ENCODE measurements at places on chromosomes 2 and 18.

- no peak for DNase-seq
Observed at GRCh38 chr2:128410035-128410757, 91.5 kb upstream of the HS6ST1 start.

DNA sequence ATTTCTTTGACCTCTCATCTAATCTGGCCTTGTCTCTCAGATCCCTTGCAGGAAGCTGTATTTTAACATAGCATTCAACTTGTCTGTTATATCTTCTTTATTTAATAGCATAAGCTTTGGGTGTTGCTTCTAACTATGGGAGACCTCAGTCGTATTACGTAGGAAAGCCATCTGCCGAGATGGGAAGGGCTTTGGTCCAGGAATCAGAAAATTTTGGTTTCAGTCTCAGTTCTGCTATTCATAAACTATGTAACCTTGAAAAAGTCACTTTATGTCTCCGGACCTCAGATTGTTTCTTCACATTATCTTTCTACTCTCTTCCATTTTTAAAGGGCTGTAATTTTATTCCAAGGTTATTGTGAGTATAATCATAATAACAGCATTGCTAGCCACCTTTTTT lies 297.7 kb downstream of the SATB2 start:
- no peak for DNase-seq

- DNase-seq, result no peak
Observed at GRCh38 chr2:236982693-236983455, 102.8 kb upstream of the COPS8 start.

DNA sequence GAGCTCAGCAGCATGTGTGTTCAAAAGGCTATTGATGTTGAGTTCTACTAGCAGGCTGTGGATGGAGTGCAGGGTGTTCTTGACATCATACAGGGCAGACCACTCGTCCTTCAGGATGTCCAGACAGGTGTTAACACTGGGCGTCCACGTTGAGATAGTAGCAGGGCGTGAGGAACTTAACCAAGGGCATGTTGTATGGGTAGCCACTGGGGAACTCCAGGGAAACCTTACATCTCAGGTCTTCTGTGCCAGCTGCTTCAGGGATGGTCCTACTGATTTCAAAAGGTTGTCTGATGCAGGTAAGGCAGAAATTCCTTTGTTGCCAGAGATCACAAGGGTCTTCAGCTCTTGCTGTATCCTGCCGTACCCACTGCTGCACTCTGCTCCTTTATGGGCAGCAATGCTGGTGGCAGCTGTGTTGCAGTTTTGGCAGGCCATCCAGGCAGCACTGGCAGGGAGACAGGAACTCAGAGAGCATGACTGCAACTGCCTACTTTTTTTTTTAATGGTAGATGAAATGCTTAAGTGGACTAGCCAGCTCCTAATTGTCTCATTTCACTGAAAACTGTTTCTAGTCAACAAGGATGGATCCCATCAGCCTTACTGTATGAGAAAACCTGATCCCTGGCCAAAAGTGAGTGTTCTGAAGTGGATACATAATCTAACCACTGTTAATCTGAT lies 32.4 kb upstream of the RBBP8 start:
- no peak for DNase-seq

GRCh38 chr18:46497129-46497528 lies 159.9 kb downstream of the LOXHD1 start:
- no peak for DNase-seq

DNA sequence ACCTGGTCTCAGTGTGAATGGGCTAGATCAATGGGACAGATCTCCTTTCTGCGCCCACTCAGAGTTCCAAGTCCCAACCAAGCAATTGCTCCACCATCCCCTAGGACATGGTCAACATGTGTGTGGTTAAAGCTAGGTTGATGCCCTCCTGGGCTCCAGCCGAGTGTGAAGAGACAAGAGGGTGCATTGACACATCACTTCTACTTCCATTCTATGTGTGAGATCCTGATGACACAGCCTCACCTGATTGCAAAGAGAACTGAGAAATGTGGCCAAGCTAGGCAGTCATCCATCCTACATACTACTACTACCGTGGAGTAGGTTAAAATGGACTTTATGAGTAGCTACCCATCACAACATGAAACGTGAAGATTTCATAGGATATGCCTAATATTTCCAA lies 106.8 kb downstream of the NCKAP5 start:
- no peak for DNase-seq
